Nucleus accumbens (tissue), 56 donors: ENCODE measurements at places on chromosomes 11 and 22.

GRCh38 chr11:69931994-69932910, 113.0 kb upstream of the FGF3 start:
- no peak for DNase-seq

DNA sequence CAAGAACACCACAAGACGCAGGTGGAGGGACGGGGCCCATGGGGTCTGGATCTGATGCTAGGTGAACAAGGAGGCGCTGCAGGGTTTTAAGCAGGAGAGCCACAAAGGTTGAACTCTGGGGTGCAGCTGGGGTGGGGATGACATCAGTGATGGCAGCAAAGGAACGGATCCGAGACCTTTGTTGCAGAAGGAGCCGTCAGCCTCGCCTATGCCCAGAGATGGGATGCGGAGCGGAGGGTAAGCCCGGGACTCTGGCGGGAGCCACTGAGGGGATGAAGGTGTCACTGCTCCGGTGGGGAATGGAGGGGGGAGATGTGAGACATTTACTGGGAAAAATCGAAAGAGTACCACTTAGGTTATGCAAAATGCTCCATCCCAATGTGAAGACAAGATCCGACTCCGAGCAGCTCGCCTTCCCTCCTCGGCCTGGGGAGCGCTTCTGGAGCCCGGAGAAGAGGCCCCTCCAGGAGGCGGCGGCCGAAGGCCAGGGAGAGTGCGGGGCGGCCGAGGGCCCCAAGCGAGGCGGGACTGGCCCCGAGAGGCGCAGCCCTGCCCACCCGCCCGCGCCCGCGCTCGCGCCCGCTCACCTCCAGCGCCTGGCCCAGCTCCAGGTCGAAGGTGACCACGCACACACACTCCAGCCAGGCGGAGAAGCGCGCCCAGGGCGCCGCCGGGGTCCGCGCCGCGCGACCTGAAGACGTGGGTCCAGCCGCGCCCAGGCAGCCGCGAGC, 422 bp downstream of the DENND6B start:
- no peak for DNase-seq

DNA sequence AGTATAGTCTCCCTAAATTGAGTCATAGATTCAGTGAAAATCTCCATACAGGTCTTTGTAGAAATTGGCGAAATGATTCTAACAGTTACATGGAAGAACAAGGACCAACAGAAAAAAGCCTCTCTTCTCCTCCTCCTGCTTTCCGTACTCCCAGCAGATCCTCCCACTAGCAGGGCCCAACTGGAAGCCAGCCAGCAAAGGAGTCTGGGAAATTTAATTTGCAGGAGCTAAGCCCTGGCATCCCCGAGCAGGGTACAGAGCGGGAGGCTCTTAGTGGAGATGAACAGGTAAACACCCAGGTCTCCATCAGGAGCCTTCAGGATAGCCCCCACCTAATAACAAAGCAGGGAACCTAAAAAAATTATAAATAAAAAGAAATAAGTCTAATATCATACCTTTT, 1473.8 kb downstream of the TBC1D22A start:
- DNase-seq: no peak

GRCh38 chr11:46898396-46899095, 19.8 kb downstream of the LRP4 start:
- DNase-seq: no peak

DNA sequence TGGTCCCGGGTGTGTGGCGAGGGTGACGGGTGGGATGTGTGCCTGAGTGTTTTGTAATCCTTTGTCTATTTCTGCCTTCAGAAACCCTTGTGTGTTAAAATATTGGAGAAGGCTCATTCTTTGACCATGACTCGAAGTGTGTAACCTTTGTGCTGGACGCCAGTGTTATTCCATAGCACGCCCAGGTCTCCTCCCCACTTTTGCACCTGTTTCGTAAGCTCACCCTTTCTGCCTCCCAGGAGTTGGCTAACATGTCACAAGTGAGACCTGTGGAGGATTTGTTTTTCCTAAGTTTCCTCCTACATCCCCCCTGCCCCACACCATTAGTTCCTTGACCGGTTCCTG, 382 bp downstream of the C11orf54 start:
- DNase-seq: no peak

GRCh38 chr11:116595305-116595880, 177.4 kb downstream of the BUD13 start:
- no peak for DNase-seq

DNA sequence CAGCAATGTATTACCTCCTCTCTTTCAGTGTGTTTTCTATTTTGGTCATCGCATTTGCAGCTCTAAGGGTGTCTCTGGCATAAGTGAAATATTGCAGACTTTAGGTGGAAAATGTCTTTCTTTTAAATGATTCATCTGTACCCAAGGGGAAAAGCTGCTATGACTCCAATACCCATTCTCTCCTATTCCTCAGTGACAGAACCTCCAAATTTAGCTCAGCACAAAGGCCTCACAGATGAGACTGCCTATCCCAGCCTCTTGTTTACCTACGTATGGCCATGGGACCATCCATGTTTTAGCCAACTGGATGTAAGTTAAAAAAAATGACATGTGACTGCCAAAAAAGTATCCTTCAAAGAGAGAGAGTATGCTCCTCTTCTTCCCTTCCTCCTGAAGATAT, 7.9 kb downstream of the MTMR2 start:
- no peak for DNase-seq

DNA sequence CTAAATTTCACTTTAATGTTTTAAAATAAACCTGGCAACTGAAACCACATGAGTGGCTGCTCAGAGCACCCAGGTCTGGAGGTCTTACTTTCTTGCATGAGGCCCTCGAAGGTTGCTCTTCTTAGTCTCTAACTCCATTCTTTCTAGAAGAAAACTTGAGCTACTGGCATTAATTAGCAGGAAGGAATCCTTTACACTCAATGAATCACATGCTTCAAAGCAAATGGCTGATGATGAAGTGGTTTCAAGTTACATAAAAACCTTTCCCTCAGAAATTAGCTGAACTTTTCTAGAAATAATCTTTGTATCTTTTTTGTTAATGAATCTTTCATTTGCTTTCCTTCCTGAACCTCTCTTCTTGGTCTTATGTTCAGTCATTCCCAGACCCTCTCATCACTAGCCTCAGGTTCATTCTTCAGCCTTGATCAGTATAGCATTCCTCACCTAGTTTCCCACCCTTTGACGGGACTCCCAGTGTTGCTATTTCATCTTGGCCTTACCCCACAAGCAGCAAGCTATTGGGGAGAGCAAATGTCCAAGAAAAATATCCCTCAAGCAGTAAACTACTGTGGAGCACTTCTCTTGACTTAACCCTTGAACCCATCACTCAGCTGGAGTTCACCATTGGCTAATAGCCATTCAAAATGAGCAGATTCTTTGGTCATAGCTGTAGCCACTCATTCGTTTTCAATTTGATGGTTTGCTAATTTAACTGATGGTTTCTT, 75.1 kb downstream of the INSC start:
- DNase-seq: no peak

DNA sequence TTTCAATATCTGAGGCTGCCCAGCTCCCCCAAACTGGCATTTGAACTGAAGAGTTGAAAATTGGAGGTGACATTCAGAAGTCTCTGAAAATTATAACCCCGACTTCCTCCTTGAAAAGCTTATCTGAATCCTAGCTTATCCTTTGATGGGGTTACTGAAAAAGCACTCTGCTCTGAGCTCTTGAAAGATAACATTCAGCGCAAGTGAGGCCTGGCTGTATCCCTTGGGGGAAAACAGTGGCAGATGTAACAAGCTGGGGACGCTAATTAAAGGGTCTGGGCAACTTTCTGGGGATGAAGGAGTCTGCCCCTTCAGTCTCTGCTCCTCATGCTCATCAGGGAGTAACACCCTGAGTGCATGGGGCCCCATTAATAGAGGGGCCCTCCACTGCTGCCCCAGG, 402.0 kb upstream of the CADM1 start:
- no peak for DNase-seq

- no peak for DNase-seq
Measured at GRCh38 chr11:100925935-100926334, 203.7 kb downstream of the PGR start.

GRCh38 chr11:26283852-26284408, 48.0 kb upstream of the ANO3 start:
- no peak for DNase-seq

GRCh38 chr22:46457502-46458488, 79.6 kb downstream of the CELSR1 start:
- no peak for DNase-seq

DNA sequence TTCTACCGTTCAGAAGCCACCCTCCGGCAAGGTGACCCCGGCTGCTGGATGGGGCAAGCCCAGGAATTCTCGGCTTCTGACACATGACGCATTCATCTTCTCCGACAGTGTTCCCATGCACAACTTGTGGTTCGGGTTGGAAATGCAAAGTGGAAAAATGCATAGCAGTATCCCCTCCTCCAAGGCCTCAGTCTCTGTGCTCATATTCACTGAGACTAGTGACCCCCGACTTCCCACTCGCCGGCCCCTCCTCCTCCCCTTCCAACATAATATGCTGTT, 70.0 kb upstream of the NTM start:
- DNase-seq: no peak

DNA sequence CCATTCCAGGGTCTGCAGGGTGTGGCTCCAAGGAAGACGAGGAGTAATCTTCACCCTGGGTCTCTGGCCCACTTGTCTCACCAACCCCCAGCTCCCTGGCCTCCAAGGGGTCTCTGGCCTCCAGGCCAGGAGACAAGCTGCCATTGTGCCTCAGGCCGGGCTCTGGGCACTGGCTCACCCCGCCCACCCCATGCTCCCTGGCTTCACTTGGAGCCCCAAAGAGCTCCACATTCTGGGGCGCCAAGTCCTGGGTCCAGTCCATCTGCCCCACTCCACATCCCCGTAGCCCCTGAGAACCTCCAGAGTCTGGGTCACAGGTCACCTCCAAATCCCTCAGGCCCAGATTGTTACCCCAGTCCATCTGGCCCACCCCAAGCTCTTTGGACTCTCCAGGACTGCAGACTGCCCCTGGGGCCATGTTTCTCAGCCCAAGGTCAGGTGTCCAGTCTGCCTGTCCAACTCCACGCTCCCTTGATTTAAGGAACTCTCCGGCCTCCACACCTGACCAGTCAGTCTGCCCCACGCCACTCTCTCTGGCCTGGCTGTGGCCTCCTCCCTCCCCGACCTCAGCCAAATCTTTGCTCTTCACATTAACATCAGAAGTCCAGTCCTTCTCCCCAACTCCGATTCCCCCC, 16.2 kb downstream of the TNKS1BP1 start:
- no peak for DNase-seq

DNA sequence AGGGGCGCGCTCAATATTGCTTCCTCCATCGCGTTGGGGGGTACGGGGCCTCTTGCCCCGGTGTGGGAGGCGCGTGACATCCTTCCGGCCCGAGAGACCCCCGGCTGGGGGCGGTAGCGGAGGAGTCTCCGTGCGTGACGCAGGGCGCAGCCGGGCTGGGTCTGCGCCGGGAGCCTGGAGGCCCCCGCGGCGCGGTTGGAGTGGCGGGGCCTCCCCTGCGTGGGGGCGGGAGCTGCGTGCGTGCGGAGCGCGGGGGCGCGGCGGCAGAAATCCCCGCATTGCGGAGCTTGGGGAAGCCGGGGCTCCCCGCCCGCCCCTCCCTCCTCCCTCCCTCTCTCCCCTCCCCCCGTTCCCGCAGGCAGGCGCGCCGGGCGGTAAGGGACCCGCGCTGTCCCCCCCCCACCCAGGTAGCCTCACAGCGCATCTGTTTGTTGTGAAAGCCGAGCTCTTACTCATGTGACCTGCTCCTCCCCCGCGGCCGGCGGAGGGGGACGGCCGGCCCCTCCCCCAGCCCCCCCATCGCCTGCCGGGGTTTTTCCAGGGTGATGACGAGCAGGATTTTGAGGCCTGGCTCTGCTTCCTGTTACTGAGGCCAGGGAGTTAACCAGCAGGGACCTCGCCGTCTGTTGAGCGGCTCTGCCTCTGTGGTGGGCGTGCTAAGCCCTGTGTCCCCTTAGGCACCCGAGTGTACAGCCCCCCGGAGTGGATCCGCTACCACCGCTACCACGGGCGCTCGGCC, 1.6 kb downstream of the PIM3 start:
- DNase-seq: peak; percentile 80

DNA sequence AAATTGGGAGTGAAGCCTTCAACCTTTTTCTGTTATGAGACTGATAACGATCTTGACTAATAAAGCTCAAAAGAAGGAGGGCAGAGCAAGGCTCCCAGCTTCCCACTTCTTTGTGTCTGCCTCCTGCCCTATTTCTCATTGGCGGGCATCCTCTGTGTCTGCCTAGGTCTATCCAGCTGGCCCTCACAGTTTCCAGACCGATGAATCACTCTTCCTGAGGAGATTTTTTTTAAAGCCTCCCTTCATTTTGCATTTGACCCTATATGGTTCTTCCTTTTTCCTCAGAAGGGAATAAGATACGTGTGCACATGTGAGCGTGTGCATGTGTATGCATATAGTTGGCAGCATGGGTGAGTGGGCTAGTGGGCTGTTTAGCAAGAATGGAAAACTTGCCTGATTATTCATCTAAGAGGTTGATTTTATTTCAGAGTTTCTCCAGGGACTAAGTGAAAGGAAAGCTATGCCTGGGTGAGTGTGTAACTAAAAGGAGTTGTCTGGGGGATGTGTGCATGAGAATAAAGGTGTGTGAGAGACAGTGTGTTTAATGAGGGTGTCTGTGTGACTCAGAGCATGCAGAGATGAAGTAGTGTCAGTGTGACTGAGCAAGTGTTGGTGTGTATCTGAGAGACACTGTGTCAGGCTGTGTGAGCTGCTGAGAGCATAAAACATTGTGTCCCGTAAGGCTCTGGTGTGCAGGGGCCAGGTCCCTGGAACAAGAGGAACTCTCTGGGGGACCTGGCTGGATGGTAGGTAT, 12.2 kb downstream of the PHLDB1 start:
- DNase-seq: no peak

GRCh38 chr11:75182664-75183063, 31.8 kb downstream of the SLCO2B1 start:
- no peak for DNase-seq

- no peak for DNase-seq
Measured at GRCh38 chr11:64065712-64066111, 30.0 kb downstream of the FLRT1 start.

GRCh38 chr11:64245797-64246620, 734 bp downstream of the PPP1R14B start:
- no peak for DNase-seq

DNA sequence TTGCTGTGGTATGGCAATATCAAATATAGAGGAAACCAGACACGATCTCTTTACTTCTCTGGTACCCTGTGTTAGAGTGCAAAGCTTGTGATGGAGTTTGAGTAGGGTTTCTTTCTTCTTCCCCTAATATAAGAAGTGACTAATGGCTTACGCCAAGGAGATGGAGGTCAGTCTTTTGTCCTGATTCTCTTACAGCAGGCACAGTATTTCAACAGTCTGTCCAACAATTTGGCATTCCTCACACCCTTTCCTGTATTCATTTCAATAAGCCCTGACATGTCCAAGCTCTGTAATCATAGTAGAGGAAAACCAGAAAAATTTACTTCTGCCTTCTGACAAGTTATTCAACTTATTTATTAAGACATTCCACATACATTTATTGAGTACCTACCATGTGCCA, 546.2 kb downstream of the TMEM135 start:
- no peak for DNase-seq
